ENCODE measurements at places on chromosomes 5 and 9. TPM values are rescaled to one million over a fixed set of nuclear protein-coding genes. Genes with fewer than 3 reads are reported as not detected.

The ASS1 gene
- 60.3 TPM for total RNA-seq

GRCh38 chr9:27572566-27572917, 739 bp downstream of the C9orf72 start:
- DNase-seq: peak; percentile 16

- DNase-seq: no peak
Measured at GRCh38 chr5:82068723-82069122, 96.9 kb downstream of the ATG10 start.

- DNase-seq: no peak
Measured at GRCh38 chr5:124274949-124275348, 471.5 kb downstream of the ZNF608 start.
